ENCODE measurements at places on chromosomes 6 and 20. TPM values are rescaled to one million over a fixed set of nuclear protein-coding genes. Genes with fewer than 3 reads are reported as not detected.

The PLG gene
- not detected for polyA plus RNA-seq

The ULBP3 gene
- polyA plus RNA-seq: not detected

The IRF4 gene
- polyA plus RNA-seq: 0.08 TPM

The CGAS gene
- polyA plus RNA-seq: 1.2 TPM

The C6orf132 gene
- polyA plus RNA-seq: 0.34 TPM

The GJA10 gene
- polyA plus RNA-seq: not detected

The FERMT1 gene
- 0.85 TPM for polyA plus RNA-seq

The IL17F gene
- not detected for polyA plus RNA-seq

The ZKSCAN8 gene
- polyA plus RNA-seq: 15.2 TPM

The SLC12A5 gene
- polyA plus RNA-seq: 66.5 TPM

The SLC17A9 gene
- polyA plus RNA-seq: 0.20 TPM

The TFAP2B gene
- not detected for polyA plus RNA-seq

The ANKRD66 gene
- not detected for polyA plus RNA-seq

The PPP1R18 gene
- 99.8 TPM for polyA plus RNA-seq

The CLPSL2 gene
- polyA plus RNA-seq: 2.3 TPM

The MCHR2 gene
- 0.53 TPM for polyA plus RNA-seq

The DDR1 gene
- polyA plus RNA-seq: 221 TPM

The ARFGAP1 gene
- 42.2 TPM for polyA plus RNA-seq

The PRR18 gene
- 22.1 TPM for polyA plus RNA-seq

The BLCAP gene
- polyA plus RNA-seq: 201 TPM

The HFE gene
- polyA plus RNA-seq: 1.6 TPM

The HCRTR2 gene
- polyA plus RNA-seq: not detected

The RNF144B gene
- polyA plus RNA-seq: 2.8 TPM

The XRN2 gene
- polyA plus RNA-seq: 38.3 TPM

The LPIN3 gene
- polyA plus RNA-seq: 0.25 TPM

The TULP1 gene
- polyA plus RNA-seq: not detected

The BNIP5 gene
- polyA plus RNA-seq: not detected

The GLP1R gene
- 12.7 TPM for polyA plus RNA-seq

The CNR1 gene
- 3.9 TPM for polyA plus RNA-seq

The AGER gene
- polyA plus RNA-seq: 2.1 TPM

The MEI4 gene
- polyA plus RNA-seq: not detected

The DSP gene
- 505 TPM for polyA plus RNA-seq

The IPCEF1 gene
- polyA plus RNA-seq: 3.2 TPM

The CYP24A1 gene
- 0.63 TPM for polyA plus RNA-seq

The ADIG gene
- polyA plus RNA-seq: not detected

The SPDEF gene
- polyA plus RNA-seq: not detected

The MATN4 gene
- 0.20 TPM for polyA plus RNA-seq

The PI3 gene
- not detected for polyA plus RNA-seq

The SEMG1 gene
- not detected for polyA plus RNA-seq

The CAP2 gene
- polyA plus RNA-seq: 20.9 TPM

The RAET1E gene
- polyA plus RNA-seq: 0.17 TPM

The SOBP gene
- 27.2 TPM for polyA plus RNA-seq

The MROH8 gene
- polyA plus RNA-seq: 4.9 TPM

The PRRT1 gene
- 48.8 TPM for polyA plus RNA-seq

The NXT1 gene
- 31.2 TPM for polyA plus RNA-seq

The CRISP2 gene
- not detected for polyA plus RNA-seq

The PLTP gene
- polyA plus RNA-seq: 65.5 TPM

The ABHD16A gene
- 90.4 TPM for polyA plus RNA-seq

The VWA7 gene
- 8.1 TPM for polyA plus RNA-seq

The GSTA4 gene
- 73.9 TPM for polyA plus RNA-seq

The ADTRP gene
- polyA plus RNA-seq: 0.37 TPM

The NFATC2 gene
- 3.0 TPM for polyA plus RNA-seq

Measured in brain (organoid and tissue), 16 donors.